ENCODE measurements at places on chromosomes 1 and 21.

DNA sequence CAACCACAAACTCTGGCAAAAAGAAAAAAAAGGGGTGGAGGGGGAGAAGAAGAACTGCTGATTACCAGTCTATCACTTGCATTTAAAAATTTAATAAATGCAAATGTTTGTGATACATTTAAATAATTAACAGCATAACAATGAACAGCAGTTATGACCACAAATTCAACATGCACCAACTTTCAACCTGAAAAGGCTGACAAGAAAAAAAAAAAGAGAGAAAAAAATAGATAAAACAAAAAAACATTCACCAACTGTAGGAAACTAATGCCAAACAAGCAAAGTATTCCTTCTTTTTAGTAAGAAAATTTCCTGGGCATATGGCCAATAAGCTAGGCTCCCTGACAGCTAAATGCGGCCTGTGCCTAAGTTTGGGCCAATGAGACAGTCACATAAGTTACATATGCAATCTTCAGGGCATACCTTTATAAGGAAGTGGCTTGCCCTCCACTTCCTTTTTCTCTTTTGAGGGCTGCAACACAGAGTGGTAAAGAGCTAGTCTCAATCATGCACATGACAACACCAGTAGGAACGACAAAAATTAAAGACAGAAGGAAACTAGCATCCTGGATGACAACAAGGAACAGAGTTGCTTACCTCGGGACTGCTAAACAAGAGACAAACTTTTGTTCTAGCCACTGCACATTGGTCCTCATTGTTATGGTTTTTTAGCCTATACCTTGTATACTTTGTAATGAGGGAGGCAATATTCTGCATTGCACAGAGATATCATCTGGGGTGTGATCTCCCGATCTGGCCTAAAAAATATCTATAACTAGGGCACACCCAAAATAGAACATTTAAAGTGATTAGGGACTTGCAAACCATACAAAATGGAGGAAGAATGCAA, 24.2 kb upstream of the PHTF1 start:
- peak; percentile 74 for DNase-seq

- no peak for DNase-seq
Observed at GRCh38 chr1:206563367-206564207, 48.7 kb downstream of the EIF2D start.

GRCh38 chr1:55012661-55013060, 13.9 kb downstream of the BSND start:
- no peak for DNase-seq

- DNase-seq = peak; percentile 65
Observed at GRCh38 chr1:98870959-98871903, 133.4 kb downstream of the PLPPR5 start.

GRCh38 chr1:159207774-159208173, 3.1 kb downstream of the ACKR1 start:
- DNase-seq = no peak

GRCh38 chr1:219710529-219711194, 97.8 kb upstream of the ZC3H11B start:
- no peak for DNase-seq

GRCh38 chr1:39184354-39184818, 20.1 kb upstream of the MACF1 start:
- DNase-seq = no peak
